Breast epithelium (tissue), 4 donors: ENCODE measurements at places on chromosomes 11 and 22.

- no peak for DNase-seq
Observed at GRCh38 chr11:8355416-8355742, 91.7 kb upstream of the LMO1 start.

GRCh38 chr11:76793391-76794291 lies 10.5 kb downstream of the TSKU start:
- no peak for DNase-seq

DNA sequence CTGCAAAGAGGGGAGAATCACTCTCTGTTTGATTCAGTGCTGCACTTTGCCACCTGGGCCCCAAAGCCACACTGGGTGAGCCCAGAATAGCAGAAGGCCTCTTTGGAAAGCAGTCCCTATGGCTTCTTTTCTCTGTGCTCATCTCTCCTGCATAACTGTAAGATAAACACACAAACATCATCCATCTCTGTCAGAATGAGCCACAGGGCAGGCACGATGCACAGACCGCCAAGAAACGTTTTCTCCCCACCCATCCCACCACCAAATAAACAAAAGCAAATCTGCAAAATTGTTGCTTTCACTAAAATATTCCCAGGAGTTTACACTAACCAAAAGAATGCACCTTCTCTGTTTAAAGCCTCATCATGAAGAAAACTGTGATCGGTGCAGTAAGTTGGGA lies 196.4 kb upstream of the POU2AF2 start:
- DNase-seq = no peak

DNA sequence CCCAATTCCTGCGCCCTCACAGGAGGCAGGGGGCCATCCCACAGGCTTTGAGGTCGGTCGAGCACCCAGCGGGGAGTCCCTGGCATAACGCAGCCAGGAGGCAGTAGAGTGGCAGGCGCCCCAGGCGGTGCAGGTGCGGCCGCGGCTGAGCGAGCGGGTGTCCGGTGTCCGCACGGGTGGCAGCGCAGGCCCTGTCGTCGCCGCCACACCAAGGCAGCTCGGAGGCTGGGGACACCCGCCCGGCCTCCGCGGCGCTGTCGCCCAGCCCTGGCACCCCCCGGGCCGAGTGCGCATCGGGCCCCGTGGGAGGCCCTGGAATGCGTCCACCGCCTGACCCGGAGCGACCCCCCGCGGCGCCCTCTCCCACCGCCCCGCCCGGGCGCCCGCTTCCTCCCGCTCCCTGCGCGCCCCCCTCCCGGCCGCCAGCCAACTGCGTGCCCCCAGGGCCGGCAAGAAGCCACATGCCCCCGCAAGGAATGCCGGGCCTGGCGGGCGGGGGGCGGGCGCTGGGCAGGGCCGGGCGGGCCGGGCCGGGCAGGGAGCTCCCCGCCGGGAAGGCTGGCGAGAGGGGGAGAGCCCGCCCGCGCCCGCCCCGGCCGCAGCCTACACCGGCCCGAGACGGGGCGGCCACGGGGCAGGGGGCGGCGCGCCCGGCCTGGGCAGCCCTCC lies 33.9 kb downstream of the PRDM11 start:
- DNase-seq = peak; percentile 67

- DNase-seq = no peak
Observed at GRCh38 chr22:39414377-39414776, 14.8 kb downstream of the TAB1 start.

GRCh38 chr11:68890490-68891231 lies 13.0 kb downstream of the MRPL21 start:
- peak; percentile 67 for DNase-seq

DNA sequence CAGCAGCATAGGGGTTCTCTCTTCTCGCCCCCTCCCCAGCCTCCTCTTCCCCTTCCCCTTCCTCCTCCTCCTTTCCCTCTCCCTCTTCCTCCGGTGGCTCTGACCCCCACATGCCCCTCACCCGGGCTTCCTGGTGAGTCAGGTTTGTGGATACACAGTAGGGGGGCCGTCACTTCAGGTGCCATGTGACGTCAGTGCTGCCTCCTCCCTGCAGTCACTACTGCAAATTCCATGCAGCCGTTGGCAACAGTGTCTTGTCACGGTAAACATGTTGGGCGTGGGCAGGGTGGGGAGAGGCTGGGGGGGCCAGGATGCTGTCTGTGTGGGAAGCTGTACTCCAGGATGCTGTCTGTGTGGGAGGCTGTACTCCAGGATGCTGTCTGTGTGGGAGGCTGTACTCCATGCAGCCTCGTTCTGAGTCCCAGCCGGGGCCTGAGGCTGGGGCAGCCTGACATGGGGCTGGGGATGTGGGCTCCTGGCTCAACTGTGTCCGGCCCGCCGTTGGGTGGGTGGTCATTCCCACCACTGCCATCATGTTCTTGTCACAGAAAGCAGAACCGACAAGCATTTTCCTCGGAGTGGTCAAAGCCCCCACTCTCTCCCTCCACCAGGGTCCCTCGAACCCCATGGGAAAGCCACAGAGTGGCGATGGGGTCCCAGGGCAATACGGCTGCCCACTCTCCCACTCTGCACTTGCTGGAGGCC lies 2.4 kb upstream of the MUC2 start:
- DNase-seq = no peak

GRCh38 chr11:123174196-123175183 lies 20.6 kb downstream of the CLMP start:
- DNase-seq = no peak

- no peak for DNase-seq
Observed at GRCh38 chr11:72899238-72899637, 85.0 kb downstream of the ATG16L2 start.

- no peak for DNase-seq
Observed at GRCh38 chr11:2576549-2576948, 123.2 kb downstream of the KCNQ1OT1 start.

DNA sequence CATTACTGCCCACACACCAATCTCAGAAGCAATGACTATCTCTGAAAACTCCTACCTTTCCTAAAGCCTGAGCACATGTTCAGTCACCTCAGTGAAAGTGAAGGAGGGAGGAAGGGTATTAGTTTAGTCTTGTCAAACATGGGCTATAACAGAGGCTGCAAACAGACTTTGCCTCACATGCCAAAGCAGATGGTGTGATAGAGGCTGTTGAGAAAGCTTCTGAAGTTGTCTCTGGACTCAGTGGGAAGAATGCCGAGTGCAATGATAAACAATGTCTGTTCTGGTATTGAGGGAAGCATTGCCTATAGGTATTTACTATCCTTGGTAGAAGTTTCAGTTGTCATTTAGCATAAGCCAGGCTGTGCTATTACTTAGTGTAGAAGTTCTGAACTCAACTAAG lies 314.5 kb upstream of the CCDC90B start:
- no peak for DNase-seq

DNA sequence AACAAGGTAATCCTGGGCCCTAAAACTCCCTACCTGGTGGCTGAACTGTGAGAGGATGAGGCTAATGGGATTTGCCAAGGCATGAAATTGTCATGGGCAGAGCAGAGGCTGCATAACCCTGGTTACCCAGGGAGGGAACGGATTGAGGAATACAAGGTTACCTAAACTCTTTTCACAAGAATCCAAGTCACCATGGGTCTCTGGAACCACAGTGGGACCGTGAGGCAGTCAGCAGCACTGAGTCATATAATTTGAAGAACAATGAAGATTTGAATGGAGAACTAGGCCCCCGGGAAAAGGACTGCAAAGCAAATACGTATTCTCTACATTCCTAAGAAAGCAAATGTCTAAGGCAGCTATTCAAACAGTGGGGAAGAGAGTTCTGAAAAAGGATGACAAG lies 19.8 kb downstream of the CAT start:
- no peak for DNase-seq

- no peak for DNase-seq
Observed at GRCh38 chr11:12854829-12855228, 154.3 kb upstream of the RASSF10 start.

DNA sequence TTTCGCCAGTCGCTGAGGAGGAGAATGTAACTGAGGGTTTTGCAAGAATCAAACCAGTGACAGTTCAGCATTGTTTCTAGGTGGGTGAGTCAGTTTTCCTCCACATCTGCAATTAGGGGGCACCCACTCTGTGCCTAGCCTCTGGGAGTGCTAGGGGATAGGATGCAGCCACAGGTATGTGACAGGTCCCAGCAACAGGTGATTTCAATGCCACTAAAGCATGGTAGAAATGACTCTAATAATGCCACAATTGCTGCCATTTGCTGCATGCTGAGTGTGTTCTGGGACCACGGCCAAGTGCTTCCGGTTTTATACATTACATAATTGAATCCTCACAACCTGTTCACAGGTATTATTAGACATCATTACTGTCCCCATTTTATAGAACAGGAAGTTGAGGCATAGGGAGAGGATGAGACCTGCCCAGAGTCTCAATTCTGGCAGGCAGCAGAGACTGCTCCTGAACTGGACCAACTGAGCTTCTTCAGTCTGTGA lies 556 bp downstream of the CRYBB2 start:
- no peak for DNase-seq

GRCh38 chr11:1461826-1462697 lies 24.5 kb downstream of the MOB2 start:
- no peak for DNase-seq

DNA sequence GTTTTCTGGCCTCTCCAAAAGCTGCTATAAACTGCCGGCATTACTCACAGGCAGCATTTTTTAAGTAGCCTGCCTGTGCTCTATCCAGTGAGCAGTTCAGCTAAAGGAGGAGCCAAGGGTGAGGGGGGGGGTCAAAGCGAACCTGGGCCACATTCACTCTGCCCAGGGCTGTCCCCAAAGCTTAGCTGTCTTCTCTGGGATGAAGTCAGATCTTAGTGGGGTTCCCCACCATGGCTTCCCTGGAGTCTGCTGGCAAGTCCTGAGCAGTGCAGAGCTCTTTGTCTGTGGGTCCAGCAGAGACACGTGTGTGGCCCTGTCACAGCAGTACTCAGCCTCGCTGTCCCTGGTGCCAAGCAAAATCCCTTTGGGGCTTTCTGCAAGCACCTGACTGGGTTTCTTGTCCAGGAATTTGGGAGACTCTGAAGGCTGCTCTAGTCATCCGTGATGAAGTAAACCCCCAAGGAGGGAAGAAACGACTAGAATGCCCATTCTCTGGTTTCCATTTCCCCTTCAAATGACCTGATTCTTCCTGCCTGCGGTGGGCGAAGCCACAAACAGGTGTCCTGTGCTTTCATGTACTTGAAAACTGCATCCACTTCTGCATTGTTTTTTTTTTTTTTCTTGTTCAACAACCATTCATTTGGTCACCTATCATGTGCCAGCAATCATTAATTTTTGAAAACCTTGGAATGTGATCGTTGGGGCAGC lies 2.6 kb downstream of the KCNJ5 start:
- DNase-seq = no peak

DNA sequence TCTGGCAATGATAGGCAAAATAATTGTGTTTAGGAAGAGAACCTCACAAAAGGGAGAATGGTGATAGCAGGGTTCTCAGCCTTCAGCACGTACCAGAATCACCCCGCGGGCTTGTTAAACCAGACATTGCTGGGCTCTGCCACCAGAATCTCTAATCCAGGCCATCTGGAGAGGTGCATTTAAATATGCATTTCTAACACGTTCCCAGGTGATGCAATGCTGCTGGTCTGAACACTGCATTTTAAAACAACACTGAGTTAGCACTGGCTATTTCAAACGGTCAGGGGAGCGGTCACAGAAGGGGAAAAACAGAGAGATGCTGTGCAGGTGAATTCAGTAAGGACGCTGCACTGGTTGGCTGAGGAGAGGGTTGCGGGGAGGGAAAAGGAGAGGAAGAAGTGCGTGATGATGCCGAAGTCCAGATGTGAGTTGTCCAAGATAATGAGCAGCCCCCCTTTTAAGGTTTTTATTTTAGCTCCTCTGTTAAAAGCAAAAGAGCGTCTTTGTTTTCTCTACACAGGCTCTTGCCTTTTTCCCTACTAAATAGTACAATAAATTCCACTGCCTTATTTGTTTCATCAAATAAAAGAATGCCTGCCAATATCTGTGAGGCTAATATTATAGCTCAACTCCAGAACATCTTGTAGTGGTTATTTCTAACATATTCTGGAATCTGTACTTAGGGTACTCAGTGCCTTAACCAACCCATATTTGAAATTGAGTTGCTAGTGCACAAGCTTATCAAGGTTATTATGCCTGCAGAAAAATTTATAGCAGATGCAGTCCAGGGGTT lies 109.6 kb upstream of the POU2AF2 start:
- no peak for DNase-seq

- DNase-seq = no peak
Observed at GRCh38 chr22:37225481-37225880, 13.2 kb upstream of the SSTR3 start.

- DNase-seq = no peak
Observed at GRCh38 chr11:130109386-130109785, 39.7 kb downstream of the APLP2 start.

- DNase-seq = no peak
Observed at GRCh38 chr11:7098235-7098832, 9.5 kb downstream of the RBMXL2 start.

DNA sequence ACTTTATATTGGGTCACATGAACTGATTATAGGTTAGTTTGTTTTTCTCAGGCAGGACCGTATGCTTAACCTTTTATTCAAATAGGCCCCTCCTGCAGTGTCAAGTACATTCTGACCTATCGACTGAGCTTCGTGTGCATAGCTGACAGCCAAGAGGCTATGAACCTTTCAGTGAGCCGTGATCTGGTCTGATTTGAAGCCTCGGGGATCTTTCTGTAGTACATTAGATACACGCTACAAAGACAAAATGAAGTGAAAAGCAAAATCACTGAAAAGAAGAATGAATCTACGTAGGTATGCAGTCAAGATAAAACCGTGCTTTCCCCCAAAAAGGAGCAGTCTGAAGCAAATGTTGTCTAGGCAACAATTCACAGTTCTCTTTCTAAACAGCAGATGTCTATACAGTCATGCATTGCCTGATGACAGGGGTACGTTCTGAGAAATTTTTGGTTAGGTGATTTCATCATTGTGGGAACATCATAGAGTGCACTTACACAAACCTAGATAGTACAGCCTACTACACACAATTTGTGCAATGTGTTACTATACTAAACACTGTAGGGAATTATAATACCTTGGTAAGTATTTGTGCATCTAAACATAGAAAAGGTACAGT lies 18.1 kb downstream of the JHY start:
- no peak for DNase-seq

DNA sequence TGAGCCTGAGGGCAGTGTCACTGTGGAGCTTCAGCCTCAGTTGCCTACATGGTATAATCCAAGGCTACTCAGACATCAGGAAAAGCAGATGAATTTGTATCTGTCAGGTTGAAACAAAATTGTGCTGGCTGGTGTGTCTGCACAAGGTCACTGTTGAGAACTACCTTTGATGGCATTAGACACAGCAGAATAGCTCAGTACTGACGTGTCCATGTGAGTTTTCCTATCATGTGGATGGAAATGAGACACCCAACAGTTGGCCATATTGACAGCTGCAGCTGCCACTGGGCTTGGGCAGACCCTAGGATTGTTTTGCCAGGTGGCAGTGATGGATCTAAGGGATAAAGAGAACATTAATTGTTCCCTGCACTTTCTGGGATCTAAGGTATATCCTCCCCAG lies 15.8 kb downstream of the CCDC134 start:
- no peak for DNase-seq

GRCh38 chr22:26172389-26172990 lies 3.2 kb downstream of the SEZ6L start:
- no peak for DNase-seq

GRCh38 chr11:125941619-125942611 lies 3.9 kb upstream of the VSIG10L2 start:
- peak; percentile 30 for DNase-seq
